ENCODE measurements at places on chromosomes 7 and 10. TPM values are rescaled to one million over a fixed set of nuclear protein-coding genes. Genes with fewer than 3 reads are reported as not detected.
A peak's percentile ranks its signal among the peaks of the same experiment; 100 is the strongest.

GRCh38 chr7:105132835-105133234 lies 118.8 kb downstream of the KMT2E start:
- H3K36me3 ChIP-seq: no peaks in the 10 kb centered on the region
- H3K27me3 ChIP-seq: no peaks in the 10 kb centered on the region
- no peaks in the 10 kb centered on the region for H3K4me1 ChIP-seq
- H3K27ac ChIP-seq: no peak overlapping the region
- no peak overlapping the region for H3K4me3 ChIP-seq

DNA sequence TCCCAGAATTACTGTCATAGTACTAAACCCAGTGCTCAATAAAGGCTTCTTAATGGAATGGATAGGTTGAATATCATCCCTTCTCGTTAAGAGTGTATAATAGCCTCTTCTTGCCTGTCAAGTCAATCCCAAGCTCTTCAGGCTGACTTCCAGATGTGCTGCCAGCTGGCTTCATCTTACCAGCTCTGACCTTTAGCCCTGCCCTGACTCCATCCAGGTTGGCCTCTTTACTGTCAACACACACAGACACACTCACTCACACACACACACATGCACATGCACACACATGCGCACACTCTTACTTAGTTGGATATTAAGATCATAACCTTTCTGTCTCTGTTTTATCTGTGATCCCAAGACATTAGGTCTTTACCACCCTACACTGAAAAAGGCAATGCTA lies 49.1 kb downstream of the ASB4 start:
- H3K36me3 ChIP-seq: no peaks in the 10 kb centered on the region
- no peaks in the 10 kb centered on the region for H3K4me1 ChIP-seq
- H3K4me3 ChIP-seq: no peak overlapping the region

DNA sequence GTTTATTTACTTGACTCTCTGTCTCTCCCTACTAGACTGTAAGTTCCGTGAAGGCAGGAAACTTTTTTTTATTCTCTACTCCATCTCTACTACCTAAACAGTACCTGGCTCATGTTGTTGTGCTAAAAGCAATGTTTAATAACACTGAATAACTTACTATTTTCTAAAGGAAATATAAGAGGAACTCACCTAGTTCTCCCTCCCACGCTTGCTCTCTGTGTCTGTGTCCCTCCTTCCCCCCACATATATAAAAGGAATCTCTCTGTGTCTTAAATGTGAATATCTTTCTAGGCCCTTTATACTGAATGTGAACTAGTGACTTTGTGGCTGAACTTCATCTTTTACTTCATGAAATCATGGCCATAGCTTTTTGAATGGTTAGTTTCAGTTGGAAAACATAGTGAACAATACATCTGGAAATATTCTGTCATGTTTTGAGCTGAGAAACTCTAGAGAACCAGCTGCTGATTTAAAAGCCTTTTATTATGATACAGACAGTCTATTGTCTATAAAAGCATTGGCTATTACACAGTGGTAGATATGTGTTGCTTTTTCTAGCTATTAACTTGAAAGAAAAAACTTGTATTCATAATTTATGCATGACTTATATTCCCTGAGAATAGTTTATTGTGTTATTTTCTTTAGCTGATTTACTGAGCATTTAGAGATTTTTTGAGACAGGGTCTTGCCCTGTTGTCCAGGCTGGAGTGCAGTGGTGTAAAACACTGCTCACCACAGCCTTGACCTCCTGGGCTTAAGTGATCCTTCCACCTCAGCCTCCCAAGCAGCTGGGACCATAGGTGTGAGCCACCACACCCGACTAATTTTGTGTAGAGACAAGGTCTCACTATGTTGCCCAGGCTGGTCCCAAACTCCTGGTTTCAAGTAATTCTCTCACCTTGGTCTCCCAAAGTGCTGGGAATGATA lies 42.5 kb downstream of the VCL start:
- peak overlapping the region; percentile 49 for H3K27ac ChIP-seq
- H3K27me3 ChIP-seq: no peaks in the 10 kb centered on the region
- peaks cover 18% of the 10 kb centered on the region for H3K36me3 ChIP-seq
- H3K4me1 ChIP-seq: peaks cover 14% of the 10 kb centered on the region

DNA sequence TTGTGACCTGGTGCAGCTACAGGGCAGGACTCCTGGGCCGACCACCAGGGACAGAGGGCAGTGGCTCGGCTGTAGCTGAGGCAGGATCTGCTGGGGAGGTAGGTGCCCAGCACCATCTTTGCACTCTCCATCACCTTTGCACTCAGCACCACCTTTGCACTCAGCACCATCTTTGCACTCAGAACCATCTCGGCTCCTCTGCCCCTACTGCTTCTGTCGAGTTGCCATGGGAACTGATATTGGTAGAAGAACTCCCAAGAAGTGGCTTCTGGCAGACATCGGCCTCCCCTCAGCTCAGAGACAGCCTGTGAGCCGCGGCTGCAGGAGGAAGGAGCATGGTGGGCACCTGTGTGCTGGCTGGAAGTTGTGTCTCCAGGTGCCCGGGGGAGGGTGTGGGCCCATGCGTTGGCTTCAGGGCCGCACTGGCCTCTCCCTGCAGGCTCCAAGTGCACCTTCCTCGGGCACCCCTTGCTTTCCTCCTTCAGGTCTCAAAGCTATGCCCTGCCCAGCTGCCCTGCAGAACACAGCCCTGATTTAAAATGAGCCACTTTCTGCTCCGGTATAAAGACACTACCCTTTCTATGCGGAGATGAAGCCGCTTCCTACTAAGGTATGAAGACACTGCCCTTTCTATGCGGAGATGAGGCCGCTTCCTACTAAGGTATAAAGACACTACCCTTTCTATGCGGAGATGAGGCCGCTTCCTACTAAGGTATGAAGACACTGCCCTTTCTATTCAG lies 514.5 kb downstream of the PTPRN2 start:
- no peak for DNase-seq
- no peak overlapping the region for H3K4me3 ChIP-seq
- peaks cover 3% of the 10 kb centered on the region for H3K27me3 ChIP-seq
- no peaks in the 10 kb centered on the region for H3K4me1 ChIP-seq

DNA sequence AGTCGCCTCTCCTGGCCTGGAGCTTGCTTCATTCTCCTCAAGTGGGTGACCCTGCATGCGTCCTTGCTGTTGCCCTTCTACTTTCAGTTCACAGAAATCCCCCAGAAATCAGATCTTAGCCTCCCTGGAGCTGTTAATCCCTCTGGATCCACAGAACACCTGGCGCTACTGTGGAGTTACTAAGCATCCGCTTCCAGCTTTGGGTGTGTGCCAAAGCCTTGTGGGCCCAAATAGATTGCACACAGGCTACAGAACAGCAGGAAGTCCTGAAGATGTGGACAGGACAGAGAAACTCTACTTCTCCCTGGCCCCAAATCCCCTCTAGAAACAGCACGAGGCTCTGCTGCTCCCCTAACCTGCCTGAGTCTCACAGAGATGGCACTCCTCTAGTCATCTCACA lies 36.6 kb upstream of the PDLIM1 start:
- DNase-seq: no peak
- no peaks in the 10 kb centered on the region for H3K4me1 ChIP-seq
- H3K27me3 ChIP-seq: no peaks in the 10 kb centered on the region
- H3K4me3 ChIP-seq: no peak overlapping the region
- H3K36me3 ChIP-seq: no peaks in the 10 kb centered on the region
- no peak overlapping the region for H3K27ac ChIP-seq

DNA sequence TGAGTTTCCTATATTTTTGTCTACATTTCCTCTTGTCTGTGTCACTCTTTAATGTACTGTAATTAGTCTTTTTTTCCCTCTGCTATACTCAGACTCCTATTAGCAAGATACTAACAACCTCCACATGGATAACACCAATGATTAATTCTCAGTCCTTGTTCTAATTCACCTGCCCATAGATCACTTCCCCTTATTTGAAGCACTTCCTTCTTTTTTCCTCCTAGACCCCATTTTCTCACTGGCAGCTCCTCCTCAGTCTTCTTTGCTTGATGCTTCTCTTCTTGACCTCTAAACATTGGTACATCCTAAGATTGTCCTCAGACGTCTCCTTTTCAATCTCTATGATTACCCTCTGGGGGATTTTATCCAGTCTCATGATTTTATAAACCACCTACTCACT lies 98.2 kb upstream of the IMMP2L start:
- no peak for DNase-seq
- no peak overlapping the region for H3K27ac ChIP-seq
- H3K36me3 ChIP-seq: no peaks in the 10 kb centered on the region
- H3K4me3 ChIP-seq: no peak overlapping the region

The PRSS37 gene
- total RNA-seq: not detected

The ZFYVE27 gene
- 37.9 TPM for total RNA-seq

Measured in Panc1 (cell line).